ENCODE measurements at places on chromosomes 5 and 9.

GRCh38 chr9:127353882-127354281, 43.1 kb upstream of the SLC2A8 start:
- no peak for DNase-seq

DNA sequence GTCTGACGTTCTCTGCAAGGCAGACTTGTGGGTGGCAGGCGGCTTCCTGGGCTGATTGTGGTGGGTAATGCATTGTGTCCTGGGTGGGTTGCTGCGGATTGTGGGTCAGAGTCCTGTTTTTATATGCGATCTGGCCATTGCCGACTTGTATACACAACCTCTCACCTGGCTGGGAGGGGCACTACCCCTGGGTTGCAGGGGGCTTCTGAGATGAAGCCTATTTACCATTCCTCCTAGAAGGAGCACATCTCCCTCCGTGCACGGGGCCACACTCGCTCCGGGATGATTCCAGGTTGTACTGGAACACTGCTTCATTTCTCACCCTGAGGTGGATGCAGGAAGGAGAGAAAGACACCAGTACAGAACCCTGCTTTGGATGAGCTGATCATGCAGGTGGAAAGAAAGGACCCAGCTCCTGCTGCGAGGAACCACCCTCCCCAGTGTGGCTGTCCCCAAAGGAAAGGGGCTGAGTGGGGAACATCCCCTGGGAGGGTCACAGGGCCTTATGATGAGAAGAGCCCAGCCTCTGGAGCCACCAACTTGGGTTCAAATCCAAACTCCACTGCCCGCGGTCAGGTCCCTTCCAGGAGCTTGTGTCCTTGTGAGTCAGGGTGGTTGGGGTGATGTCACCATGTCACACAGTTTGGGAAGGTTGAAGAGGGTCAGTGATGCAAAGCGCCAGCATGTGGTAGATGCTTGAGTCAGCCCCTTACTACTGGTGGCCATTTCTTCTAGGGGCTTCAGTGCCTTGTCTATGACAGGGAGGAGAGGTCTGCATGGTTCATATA, 151.8 kb upstream of the COL5A1 start:
- no peak for DNase-seq

GRCh38 chr9:99822109-99822805, 572 bp downstream of the NR4A3 start:
- peak; percentile 49 for DNase-seq

- DNase-seq: no peak
These were observed 55.2 kb downstream of the TRIP13 start for GRCh38 chr5:947626-948471.

DNA sequence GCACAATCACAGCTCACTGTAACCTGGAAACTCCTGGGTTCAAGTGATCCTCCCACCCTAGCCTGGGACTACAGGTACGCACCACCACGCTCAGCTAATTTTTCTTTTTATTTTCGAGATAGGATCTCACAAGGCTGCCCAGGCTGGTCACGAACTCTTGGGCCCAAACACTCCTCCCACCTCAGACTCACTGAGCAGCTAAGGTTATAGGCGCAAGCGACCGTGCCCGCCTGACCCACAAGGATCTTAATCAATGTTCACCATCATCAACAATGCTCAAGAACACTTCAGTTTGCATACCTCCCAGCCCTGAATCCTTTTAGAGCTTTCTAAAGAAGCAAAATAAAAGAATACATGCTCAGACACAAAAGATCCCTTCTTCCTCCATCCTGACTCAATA, 13.2 kb downstream of the ETF1 start:
- DNase-seq: no peak

DNA sequence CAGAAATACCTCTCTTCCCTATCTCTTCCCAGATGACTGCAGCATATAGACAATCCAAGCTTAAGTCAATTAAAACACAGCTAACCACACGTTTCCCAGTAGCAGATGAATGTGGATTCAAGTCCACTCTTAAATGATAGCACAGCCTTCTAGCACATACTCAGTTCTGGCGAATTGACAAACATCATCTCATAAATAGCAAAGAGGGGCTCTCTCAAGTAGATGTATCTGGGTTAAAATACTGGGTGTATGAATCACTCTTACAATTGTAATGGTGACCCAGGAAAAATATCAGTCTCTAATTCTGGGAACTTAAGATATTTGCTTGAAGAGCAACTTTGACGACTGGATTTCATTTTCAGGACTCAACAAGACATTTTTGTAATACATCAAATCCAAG, 67.0 kb upstream of the HAPLN1 start:
- no peak for DNase-seq

GRCh38 chr9:124293718-124294506, 36.2 kb downstream of the NEK6 start:
- no peak for DNase-seq

DNA sequence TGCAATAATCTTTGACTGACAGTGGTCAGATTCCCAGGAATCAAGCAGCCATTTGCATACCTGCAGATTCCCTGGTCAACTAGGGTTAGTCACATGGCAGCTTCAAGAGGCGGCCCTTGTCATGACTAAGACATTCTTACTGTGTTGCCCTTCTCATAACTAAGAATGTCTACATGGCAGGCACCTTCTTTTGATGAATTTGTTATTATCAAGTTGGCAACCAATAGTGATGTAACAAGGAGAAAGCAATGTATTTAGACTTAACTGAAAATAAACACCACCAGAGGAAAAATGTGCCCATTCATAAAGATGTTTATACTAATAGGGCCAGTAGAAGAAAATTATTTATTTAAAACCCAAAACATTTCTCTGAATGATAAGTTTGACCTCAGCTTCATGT, 215.6 kb downstream of the TLE1 start:
- DNase-seq: no peak

GRCh38 chr5:126780165-126780827, 3.4 kb downstream of the LMNB1 start:
- peak; percentile 38 for DNase-seq

- no peak for DNase-seq
These were observed 1.3 kb upstream of the SMC5 start for GRCh38 chr9:70257502-70257901.

DNA sequence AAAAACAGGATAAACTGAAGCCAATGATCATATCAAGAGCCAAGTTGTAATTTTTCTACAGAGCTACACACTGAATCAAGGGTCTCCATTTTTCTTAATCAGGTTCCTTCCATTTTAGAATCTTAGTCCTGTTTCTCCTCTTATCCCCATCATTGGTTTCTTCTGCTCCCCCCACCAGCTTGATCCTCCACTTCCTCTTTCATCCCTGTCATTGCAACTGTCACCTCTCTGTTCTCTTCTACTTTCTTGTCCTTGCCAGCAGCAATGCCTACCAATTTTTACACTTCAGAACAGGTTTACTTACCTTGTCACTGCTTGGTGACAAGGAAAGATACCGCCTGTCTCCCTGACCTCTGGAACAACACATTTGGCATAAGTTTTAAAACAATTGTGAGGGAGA, 97.3 kb downstream of the CFAP90 start:
- DNase-seq: no peak

- DNase-seq: no peak
These were observed 994.0 kb upstream of the SEMA6A start for GRCh38 chr5:117568622-117569021.

Data from T-helper 1 cell (primary cell).